ENCODE measurements at places on chromosomes 13 and 19. TPM values are rescaled to one million over a fixed set of nuclear protein-coding genes. Genes with fewer than 3 reads are reported as not detected.

- no peaks in the 10 kb centered on the region for H3K36me3 ChIP-seq
- no peaks in the 10 kb centered on the region for H3K27me3 ChIP-seq
- H3K4me3 ChIP-seq: no peak overlapping the region
- no peak overlapping the region for H3K27ac ChIP-seq
- no peak for DNase-seq
Observed at GRCh38 chr19:16615808-16616207, 12.2 kb downstream of the MED26 start.

Gene NLRP11
- total RNA-seq: not detected

Gene KIR3DL2
- total RNA-seq: not detected

Gene TEX26
- total RNA-seq: not detected

Gene NLRP4
- total RNA-seq: not detected
